Caco-2 (cell line): ENCODE measurements at places on chromosomes 3 and 15. TPM values are rescaled to one million over a fixed set of nuclear protein-coding genes. Genes with fewer than 3 reads are reported as not detected.

LSAMP gene
- total RNA-seq = not detected in 2 replicates

LNP1 gene
- 2.4 and 3.3 TPM in 2 replicates for total RNA-seq

TTLL13 gene
- total RNA-seq = 0.43 TPM in 1 of 2 replicates, not detected in the other

P3H2 gene
- 37.9 and 55.8 TPM in 2 replicates for total RNA-seq

CLDN18 gene
- total RNA-seq = not detected in 2 replicates

LRCH3 gene
- 38.7 and 51.8 TPM in 2 replicates for total RNA-seq
